Bronchial epithelial cell (primary cell): ENCODE measurements at places on chromosomes 5 and 9. TPM values are rescaled to one million over a fixed set of nuclear protein-coding genes. Genes with fewer than 3 reads are reported as not detected.

ACTL7B gene
- under 0.01 TPM in 1 of 2 replicates, not detected in the other for total RNA-seq

PDZD2 gene
- 1.8 and 1.9 TPM in 2 replicates for total RNA-seq

SPATA31D4 gene
- not detected in 2 replicates for total RNA-seq

PCDHGC4 gene
- total RNA-seq, result 0.53 and 0.90 TPM in 2 replicates

GPR21 gene
- 1.3 and 1.8 TPM in 2 replicates for total RNA-seq

TMEM252 gene
- total RNA-seq, result not detected in 2 replicates

DHX29 gene
- 16.3 and 18.8 TPM in 2 replicates for total RNA-seq

NRG2 gene
- under 0.01 TPM in 2 replicates for total RNA-seq

GDNF gene
- under 0.01 TPM in 1 of 2 replicates, not detected in the other for total RNA-seq

HMGCS1 gene
- 48.3 and 55.5 TPM in 2 replicates for total RNA-seq

SPRY4 gene
- 0.51 and 1.3 TPM in 2 replicates for total RNA-seq

AMACR gene
- 6.3 and 6.5 TPM in 2 replicates for total RNA-seq

OTP gene
- total RNA-seq, result not detected in 2 replicates

FAM53C gene
- total RNA-seq, result 10.3 and 17.7 TPM in 2 replicates

PDCD1LG2 gene
- under 0.01 and 0.64 TPM in 2 replicates for total RNA-seq

NRARP gene
- total RNA-seq, result 3.4 and 14.5 TPM in 2 replicates

GABBR2 gene
- total RNA-seq, result not detected in 2 replicates

HTR1A gene
- total RNA-seq, result not detected in 2 replicates

TEX48 gene
- total RNA-seq, result not detected in 2 replicates

SPINK6 gene
- total RNA-seq, result not detected in 2 replicates
